Neural progenitor cell (in vitro differentiated cells): ENCODE measurements at places on chromosomes 5 and 9. TPM values are rescaled to one million over a fixed set of nuclear protein-coding genes. Genes with fewer than 3 reads are reported as not detected.

The FAM78A gene
- 0.32 and 1.5 TPM in 2 replicates for total RNA-seq

The SAXO1 gene
- total RNA-seq: 0.09 and 0.15 TPM in 2 replicates

The SHOC1 gene
- total RNA-seq: not detected in 2 replicates

The TIMD4 gene
- not detected in 2 replicates for total RNA-seq

The FCN2 gene
- total RNA-seq: not detected in 2 replicates

The ACSL6 gene
- not detected in 2 replicates for total RNA-seq

The TRIM7 gene
- not detected in 2 replicates for total RNA-seq

The HCN1 gene
- 0.03 TPM in 1 of 2 replicates, not detected in the other for total RNA-seq

The ARID3C gene
- total RNA-seq: 4.7 and 5.3 TPM in 2 replicates

- no peak for DNase-seq
These were observed 4.6 kb upstream of the ERCC6L2 start for GRCh38 chr9:95870906-95871305.

DNA sequence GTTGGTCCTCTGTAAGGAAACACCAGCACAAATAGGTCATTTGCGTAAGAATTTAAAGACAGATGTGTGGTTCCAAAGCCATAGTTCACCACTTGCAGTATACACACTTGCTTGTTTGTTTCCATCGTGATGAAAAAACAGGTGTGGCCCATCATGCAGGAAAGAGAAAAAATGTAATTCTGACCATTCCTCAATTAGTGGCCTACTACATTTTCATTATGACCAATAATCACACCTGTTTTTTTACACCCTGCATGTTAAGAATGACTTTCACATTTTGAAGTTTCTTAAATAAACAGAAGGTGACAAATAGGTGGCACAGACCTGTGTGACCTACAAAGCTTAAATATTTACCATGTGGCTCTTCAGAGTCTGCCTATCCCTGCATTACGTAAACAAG lies 2.2 kb upstream of the ICE1 start:
- DNase-seq: no peak

DNA sequence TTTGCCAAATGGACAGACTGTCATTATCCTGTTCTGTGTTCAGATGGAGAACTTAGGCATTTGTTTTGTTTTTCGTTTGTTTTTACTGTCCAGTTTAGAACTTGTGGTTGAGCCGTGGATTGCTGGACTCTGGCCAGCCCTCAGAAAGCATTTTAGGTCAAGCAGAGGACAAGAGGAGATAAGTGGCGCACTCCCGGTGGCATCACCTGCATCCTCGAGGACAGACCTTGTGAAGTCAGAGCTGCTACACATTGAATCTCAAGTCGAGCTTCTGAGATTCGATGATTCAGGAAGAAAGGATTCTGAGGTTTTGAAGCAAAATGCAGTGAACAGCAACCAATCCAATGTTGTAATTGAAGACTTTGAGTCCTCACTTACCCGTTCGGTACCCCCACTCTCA lies 8.9 kb downstream of the MTRR start:
- DNase-seq: no peak

DNA sequence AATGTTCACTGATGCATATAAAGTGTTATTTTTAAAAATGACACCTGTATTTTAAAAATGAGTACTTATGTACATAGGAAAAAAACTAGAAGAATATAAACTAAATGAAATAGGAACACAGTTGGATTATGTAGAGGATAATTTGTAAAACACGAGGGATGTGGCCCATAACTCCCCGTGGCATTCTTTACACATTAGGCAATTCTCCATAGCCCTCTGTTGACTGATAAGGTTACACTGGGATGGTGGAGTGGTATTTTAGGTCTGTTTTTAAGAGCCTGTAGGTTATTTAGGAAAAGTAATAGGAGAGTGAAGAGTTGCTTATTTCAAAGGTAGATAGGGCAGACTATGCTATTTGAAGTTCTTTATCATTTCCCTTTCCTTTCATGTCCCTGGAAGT lies 1.8 kb downstream of the CAVIN4 start:
- DNase-seq: no peak

DNA sequence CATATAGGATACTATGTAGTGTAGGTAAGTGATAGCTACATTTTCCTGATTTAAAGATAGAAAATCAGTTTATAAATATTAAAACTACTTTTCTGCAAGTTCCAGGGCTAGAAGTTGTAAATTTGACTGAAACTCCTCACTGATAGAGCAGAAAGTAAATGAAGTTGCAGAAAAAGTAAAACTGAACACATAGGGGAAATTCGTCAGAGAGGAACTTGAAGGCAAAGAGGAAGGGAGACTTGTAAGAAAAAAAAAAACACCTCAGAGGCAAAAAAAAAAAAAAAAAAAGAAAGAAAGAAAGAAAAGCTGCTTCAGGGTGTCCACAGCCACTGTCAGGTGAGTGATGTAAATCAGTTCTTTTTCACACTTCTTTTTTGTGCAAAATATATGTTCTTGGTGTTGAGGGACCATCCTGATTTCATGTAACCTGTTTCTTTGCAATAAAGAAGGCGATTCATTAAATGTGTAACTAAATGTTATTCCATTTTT lies 336.2 kb upstream of the ZNF462 start:
- DNase-seq: no peak

DNA sequence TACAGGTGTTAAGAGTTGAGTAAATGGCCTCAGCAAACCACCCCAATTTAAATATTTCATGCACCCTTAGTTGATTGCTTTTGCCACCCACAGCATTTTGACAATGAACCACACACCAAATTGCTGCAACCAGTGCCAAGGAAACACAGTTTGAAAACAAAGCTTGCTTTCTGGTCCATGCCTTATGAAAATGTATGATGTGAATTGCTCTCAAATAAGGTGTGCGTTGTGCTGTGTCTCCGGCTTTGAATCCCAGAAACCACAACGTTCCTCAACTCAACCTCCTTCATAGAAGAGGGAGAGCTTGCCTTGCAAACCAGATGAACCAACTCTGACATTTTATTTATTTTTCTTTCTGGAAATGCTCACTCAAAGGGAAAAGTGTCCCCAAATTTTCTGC lies 762.7 kb downstream of the TLE1 start:
- no peak for DNase-seq

GRCh38 chr5:11180890-11181289 lies 419.9 kb upstream of the DAP start:
- no peak for DNase-seq
